ENCODE measurements at places on chromosomes 5 and 9.

- DNase-seq = peak; percentile 98
Measured at GRCh38 chr5:157384971-157385709, 74.9 kb upstream of the NIPAL4 start.

GRCh38 chr5:30392897-30393296 lies 800.6 kb upstream of the CDH6 start:
- DNase-seq = peak; percentile 0

- no peak for DNase-seq
Measured at GRCh38 chr5:168305281-168305680, 13.8 kb downstream of the WWC1 start.

DNA sequence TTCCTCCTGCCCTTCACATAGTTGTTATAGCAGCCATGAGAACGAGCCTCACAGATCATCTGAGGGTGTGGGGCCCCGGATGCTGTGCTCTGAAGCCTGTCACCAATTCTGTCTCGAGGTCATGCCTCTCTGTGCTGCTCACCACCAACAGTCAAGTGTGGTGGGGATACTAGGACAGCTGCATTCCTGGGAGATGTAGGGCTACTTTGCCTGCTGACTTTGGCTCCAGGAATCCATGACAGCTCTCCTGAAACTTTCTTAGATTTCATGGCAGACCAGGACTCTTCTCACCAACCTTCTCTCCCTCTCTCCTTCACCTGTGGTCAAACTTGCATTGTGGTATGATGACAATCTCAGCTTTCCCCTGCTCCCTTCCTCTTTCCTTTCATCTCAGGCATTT lies 395.9 kb downstream of the PSAT1 start:
- DNase-seq = peak; percentile 65

DNA sequence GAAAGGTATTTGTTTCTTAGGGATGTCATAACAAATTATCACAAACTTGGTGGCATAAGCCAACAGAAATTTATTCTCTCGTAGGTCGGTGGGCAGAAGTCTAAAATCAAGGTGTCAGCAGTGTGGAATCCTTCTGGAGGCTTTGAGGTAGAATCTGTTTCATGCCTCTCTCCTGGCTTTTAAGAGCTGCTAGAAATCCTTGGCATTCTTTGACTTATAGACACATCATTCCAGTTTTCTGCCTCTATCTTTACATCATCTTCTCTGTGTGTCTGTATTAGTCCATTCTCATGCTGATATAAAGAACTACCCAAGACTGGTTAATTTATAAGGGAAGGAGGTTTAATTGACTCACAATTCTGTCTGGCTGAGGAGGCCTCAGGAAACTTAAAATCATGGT lies 488.1 kb upstream of the PAPPA start:
- no peak for DNase-seq

DNA sequence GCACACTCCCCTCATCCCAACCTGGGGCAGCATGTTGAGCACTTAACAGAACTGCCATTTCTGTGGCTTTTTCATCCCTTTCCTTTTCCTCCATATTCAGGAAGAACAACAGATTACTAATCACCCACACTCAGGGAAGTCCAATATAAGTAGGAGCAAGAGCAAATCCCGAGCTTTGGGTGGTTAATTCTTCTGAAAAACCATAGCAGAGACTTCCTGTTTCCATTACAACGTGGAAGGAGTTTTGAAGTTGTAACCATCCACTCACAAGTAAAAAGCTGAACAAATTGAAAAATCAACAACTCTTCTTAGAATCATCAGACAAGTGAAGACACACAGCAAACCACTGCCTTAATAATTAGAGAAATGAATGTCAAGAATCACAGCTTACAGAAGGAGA lies 8.2 kb downstream of the CTSL start:
- no peak for DNase-seq

DNA sequence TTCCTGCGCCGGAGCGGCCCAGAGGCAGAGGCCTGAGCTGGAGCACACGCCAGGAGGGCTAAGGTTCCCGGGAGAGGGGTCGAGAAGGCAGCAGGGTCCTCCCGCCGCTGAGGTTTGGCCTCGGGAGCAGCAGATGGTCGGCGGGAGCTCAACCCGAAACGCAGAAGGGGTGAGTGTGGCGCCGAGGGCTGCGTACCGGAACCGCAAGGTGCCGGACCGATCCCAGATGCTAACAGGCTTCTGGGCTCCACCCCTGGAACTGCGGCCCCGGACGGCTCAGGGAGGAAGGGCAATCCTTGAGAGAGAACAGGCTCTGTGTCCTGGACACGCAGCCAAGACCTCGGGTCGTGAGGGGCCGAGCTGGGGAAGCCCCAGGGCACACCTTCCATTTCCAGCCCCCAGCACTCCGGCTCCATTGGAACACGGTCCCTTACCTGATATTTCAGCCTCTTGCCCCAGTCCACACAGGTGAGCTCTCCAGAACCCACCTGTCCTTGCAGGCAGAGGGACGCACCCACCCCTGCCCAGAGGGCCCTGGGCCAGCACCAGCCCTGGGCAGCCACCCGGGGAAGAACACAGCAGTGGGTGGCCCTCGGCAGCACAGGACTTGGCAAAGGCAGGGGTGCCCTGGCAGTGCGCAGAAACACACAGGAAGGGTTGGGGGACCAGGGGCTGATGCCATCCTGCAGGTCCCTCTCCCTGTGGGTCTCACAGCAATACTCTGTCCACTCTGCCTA lies 1.4 kb downstream of the LHX3 start:
- DNase-seq = no peak

DNA sequence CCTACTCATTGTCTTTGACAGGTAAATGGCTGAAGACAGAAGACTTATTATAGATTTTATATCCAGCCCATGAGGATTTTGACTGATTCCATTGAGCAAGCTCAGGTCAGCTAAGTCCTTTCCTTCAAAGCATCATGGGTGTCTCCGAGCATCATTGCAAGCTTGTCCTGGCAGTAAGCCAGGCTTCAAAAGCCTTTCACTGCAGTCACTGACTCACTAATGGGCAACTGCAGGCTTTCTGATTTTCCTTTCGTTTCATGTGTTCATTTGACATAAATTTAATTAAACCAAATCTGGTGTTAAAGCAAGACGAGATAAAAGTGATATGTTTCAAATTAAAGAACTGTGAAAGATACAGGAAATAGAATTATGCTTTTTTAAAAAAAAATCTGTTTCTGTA lies 426.2 kb downstream of the ANXA1 start:
- DNase-seq = no peak

DNA sequence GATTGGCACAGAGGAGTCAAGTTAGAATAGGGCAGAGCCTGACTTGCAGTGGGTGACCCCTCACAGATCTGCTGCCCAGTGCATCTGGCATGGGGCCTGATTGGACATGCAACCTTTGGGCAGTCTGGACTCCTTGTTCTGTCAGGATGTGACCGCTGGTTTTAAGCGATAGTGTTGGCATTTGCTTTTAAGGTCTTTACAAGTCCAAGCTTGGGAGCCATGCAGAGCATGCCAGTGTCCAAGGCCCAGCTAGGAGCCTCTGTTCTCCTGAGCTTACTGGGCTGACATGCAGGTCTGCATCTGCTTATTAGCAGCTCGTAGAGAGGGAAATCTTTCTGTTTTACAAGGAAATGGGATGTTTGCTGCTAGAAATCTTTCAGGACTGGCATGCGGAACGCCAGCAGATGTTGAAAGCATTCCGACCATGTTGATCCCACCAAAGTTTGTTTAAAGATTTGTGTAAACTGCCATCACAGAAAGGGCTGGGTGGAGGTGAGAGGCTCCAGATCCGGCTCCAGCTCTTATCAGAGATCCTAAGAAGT lies 27.5 kb downstream of the GADD45G start:
- DNase-seq = no peak

DNA sequence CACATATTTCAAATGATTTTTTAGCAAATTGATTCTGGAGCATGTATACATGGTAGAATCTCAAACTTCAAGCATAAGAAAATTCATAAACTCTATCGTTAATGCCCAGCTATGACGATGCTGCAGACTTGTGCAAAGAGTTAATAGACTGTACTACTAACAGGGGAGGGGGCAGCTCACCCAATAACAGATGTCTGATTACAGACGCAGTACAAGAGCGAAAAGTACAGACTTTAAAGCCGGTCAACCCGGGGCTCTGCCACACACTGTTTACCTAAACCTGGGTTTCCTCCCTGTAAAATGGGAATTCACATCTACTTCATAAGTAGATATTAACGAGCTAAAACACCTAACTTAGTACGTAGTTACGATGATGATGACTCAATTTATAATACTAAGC lies 651 bp downstream of the TRIM23 start:
- DNase-seq = peak; percentile 2

- no peak for DNase-seq
Measured at GRCh38 chr5:133360693-133361472, 251.5 kb downstream of the FSTL4 start.

DNA sequence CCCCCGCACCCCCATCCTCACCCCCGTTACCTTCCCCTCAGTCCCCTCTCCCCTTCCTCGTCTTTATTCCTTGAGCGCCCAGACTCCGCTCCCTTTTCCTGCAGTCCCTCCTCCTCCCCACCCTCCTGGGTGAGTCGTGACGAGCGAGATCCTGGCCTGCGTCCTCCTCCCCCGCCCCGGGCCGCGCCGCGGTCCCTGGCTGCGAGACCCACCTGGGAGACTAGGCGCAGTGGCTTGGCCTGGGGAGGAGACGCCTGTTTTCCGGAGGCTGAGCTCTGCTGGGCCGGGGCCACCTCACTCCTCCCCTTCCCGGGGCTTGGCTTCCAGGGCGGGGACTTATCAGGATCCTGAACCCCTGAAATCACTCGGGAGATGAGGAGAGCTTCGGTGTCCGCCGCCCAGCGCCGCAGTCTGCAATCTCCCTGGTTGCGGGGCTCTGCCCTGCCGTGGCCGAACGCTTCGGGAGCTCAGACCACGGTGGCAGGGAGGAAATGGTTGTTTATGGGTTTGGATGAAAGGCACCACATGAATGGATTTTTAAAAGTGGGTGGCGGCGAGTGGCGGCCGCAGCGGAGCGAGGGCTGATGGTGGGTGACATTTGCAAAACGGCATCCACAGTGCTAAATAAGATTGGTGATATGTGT lies 984 bp downstream of the STXBP1 start:
- peak; percentile 75 for DNase-seq

DNA sequence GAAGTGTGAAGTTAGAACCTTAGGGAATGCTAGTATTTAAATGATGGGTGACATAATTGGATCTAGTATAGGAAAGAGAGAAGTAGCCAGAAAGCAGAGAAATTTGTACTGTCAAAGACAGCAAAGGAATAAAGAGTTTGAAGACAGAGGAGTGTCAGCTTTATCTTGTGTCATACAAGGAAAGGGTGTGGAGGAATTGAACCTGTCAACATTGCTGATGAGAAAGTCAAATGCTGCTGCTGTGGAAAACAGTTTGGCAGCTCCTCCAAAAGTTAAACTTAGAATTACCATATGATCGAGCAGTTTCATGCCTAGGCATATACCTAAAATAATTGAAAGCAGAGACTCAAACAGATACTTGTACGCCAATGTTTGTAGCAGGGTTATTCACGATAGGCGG lies 63.7 kb downstream of the DENND4C start:
- DNase-seq = no peak

- peak; percentile 35 for DNase-seq
Measured at GRCh38 chr9:135343837-135344522, 135.6 kb upstream of the PPP1R26 start.

- peak; percentile 75 for DNase-seq
Measured at GRCh38 chr9:130150779-130151382, 21.3 kb upstream of the NCS1 start.

GRCh38 chr5:132176521-132176945 lies 51.1 kb downstream of the P4HA2 start:
- no peak for DNase-seq

DNA sequence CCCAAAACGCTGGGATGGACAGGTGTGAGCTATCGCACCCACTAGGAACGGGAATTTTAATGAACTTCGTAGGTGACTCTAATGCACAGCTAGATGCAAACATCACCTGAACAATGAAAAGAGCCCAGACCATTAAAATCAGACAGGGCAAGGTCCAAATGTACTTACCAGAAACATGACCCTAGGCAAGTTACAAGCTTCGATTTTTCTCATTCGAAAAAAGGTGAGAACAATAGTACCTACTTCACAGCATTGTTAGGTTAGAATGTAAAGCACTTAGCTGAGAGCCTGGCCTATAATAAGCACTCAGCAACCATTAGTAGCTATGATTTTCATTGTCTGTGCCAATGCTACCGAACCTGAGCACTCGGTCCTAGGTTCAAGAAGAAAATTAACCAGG lies 5.8 kb upstream of the KLHL3 start:
- DNase-seq = no peak

DNA sequence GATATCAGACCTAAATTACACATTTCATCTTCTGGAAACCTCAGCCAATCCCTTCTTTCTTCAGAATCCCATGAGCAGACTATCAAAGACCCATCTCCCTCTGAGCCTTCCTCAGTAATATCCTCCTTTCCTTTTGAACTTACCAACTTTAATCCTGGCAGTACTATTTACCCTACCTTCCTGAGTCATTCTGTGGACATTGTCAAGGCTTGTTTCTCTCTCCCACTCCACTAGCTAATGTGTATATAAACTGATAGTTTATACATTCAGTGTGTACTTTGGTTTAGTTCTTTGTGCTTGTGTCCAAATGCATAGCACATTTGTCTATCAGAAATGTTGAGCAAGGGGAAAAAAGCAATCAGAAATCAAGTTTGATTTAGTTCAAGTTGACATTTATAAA lies 568.3 kb downstream of the CSNK1G3 start:
- no peak for DNase-seq

GRCh38 chr5:171158581-171158980 lies 150.5 kb upstream of the TLX3 start:
- no peak for DNase-seq

- peak; percentile 66 for DNase-seq
Measured at GRCh38 chr5:14102666-14103065, 40.5 kb upstream of the TRIO start.

DNA sequence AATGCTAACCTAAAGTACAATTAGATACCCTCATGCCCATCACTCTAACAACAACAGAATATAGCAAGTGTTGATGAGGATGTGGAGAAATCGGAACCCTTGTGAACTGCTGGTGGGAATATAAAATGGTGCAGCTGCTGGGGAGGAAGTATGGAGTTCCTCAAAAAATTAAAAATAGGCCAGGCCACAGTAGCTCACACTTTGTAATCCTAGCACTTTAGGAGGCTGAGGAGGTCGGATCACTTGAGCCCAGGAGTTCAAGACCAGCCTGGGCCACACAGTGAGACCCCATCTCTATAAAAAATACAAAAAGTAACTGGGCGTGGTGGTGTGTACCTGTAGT lies 18.0 kb upstream of the MRNIP start:
- no peak for DNase-seq
